ENCODE measurements at places on chromosomes 7 and 10.

- no peak for DNase-seq
Observed at GRCh38 chr10:46031648-46032532, 1.5 kb upstream of the NCOA4 start.

DNA sequence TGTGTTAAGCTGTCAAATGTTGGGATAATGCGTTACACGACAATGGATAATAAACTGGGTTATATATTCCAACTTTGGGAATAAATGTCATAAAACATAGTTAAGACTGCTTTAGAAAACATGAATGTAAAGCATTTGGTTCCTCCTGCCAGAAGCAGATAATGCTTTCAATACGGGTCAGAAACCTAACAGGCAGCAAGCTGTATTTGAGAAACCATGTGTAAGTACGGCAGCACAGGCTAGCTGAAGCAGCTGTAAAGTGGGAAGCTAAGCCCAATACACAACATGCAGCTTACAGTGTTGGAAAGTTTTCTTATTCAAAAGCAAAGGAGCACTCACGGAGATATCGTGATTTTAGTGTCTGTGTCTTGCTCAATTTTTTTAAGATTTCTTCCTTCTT lies 46.5 kb downstream of the MALSU1 start:
- DNase-seq, result no peak

DNA sequence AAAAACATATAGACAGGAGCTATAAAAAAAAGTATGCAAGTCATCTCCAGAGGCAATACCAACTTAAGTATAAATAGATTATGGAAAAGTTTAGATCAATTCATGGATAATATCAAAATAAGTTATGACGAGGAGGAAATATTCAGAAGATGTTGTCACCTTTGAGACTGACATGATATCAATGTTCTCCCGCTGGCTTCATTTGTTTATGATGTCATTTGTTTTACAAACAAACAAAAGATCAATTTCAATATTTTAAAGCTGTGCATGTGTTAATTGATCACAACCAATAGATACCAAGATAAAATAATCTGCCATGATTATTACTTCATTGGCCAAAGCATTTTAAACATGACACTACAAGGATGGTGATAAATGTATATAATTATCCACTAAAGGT lies 43.5 kb downstream of the SLC16A12 start:
- DNase-seq, result no peak

DNA sequence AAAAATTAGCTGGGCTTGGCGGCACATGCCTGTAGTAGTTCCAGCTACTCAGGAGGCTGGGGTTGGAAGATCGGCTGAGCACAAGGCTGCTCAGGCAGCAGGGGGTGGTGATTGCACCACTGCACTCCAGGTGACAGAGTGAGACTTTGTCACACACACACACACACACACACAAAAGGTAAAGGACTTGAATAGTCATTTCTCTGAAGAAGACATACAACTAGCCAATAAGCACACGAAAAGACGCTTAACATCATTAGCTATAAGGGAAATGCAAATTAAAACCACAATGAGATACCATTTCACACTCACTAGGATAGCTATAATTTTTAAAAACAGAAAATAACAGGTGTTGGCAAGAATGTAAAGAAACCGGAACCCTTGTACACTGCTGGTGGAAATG lies 48.6 kb downstream of the HIP1 start:
- DNase-seq, result no peak

DNA sequence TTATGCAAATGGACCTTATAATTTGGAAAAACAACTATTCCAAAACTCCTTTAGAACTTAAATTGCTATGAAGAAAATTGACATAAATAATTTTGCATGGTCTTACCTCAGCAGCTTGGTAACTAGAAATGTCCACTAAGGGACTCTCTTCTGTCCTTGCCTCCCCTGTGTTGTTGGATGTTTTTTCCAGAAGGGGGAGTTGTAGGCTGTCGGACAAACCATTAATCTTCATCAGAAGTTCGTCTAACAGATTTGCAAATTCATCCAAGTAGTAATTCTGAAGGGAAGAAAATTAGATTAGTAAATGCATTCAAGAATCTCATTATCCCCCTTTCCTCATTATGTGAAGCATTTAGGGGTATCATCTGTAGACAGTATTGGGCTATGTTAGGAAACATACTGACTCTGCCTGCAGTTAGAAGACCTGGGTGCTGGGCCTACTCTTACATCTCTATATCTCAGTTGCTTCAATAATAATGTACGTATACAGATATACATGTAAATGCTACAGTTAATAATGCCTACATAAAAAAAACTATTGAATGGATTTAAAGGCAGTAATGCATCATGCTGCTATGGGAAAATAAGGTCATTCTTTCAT lies 155.6 kb downstream of the PKD1L1 start:
- peak; percentile 35 for DNase-seq

- DNase-seq, result no peak
Observed at GRCh38 chr7:46969303-46970130, 612.4 kb downstream of the TNS3 start.

DNA sequence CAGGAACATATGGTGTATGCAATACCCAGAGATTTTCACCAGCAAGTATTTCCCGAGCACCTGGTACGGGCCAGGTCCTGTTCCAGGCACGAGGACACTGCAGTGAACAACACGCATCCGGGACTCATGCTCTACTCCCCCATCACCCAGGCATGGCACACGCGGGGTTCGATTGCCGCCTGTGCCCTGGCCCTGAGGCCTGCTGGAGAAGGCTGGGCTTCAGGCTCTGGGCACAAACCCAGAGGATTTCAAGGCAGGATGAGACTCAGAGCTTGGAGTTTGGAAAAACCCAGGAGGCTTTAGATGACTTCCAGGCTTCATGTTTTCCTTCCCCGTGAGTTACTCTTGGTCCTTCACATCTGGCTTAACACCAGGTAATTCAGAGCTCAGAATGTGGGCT lies 143.5 kb downstream of the NEURL1 start:
- no peak for DNase-seq

DNA sequence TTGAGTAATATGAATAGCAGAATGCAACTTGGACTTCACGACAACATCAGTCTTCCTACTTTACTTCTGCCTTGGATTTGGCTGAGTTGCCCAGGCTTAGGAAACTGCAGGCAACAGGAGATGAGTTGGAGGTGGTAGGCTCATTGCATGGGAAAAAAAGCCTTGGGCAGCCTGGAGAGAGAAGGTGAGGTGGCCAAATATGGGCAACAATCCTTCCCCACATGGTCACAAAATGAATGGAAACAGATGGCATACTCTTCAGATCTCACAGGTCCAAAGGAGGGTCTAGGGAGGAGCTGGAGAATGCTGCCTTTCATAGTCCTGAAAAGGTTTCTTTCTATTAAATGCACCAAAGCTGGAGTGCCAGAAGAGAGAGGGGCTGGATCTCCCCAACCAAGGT lies 128.6 kb upstream of the AOAH start:
- no peak for DNase-seq

DNA sequence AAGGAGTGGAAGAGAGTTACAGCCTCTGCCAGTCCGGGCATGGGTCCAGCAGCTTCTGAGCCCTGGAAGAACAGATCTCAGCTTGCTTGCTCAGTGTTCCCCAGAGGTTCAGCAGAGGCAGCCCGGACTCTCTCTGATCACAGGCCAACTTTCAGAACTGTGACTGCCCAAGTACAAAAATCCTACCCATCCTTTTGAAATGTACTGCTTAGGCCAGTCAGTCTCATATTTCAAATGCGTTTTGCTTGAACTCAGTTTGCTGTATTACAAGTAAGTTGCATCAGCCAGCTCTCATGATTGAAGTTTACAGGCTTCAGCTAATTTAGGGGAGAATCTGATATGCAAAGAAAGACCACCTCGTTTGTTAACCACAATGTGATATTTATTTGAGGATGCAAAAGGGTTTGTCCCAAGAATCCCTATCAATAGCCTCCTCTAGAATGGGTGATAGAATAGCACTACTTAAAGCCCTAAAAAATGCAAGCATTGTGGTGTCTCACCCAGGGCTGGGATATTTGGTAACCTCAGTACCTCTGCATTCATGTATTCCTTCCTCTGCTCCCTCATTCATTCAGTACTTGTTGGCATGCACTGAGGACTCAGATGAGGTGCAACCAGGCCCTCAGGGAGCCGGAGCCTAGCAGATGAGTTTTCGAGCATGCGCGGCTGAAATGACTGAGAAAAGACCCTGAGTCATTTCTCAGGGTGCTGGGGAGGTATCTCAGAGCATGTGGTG lies 7.0 kb downstream of the AIMP2 start:
- DNase-seq, result peak; percentile 30

DNA sequence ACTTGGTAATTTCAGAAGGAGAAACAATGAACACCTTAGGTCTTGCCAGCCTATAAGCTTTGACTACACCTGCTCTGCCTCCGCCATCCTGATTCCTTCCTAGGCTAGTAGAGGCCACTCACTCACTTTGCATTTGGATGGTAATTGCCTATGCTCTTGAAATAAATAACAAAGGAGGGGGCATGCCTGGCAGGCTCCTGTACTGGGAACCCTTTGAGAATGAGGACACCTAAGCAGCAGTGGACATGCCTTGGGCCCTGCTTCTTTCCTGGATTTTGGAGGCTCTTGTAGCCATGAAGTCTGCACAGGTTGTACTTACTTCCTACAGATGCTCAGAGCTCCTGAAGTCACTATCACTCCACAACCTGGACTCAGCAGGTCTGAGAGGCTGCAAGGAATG lies 65.8 kb downstream of the BLNK start:
- no peak for DNase-seq

All from ACHN (cell line).